Skin of body (tissue), 3 donors: ENCODE measurements at places on chromosomes 7 and 10.

- no peak for DNase-seq
These were observed 24.7 kb downstream of the EN2 start for GRCh38 chr7:155482511-155483183.

- DNase-seq: no peak
These were observed 122.5 kb downstream of the OAT start for GRCh38 chr10:124296121-124296812.

DNA sequence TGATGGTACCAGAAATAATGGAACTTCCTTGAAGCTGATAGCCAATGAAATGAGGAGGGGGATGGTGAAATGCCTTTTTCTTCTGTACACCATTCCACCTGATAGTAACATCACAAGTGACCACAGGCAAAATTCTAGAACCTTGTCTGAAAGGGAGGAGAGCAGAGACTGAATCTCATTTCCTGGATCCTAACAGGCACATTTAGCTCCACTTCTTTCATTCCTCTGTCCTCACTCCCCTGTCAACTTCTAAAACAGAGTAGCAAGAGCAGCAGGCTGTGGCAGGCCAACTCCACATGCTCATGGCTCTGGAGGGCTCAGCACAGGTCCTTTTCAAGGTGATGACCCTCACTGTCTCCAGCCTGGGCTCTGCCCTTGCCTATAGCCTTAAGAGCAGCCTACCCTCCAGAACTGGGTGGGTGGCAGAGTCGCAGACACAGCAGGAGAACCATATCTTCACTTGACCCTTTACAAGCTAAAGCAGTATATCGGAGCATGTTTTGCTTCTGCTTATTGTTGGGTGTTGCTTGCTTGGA is at the start of gene LRRC18:
Gene LRRC18 (minus strand): TSS at position 51 of the 536 bp plus-strand sequence. CDS start 25,685 bp downstream, outside the sequence.
- no peak for DNase-seq

GRCh38 chr10:43046288-43046991 is 30.4 kb upstream of the RET start:
- no peak for DNase-seq

DNA sequence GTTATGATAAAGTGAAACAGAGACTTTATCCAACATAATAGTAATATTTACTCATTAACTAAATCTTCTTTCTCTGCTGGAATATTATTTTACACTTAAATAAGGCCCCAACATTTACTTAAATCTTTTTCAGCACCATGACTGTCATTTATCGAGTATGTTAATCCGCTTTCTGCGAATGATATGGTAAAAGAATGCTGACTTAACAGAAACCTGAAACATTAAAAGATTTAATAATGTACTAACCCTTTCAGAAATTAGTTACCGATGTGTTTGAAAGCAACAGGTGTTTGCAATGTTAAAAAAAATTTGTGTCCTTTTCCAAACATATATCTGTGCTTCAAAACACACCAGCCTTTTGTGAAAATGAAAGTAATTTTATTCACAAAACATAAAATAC is 190.5 kb downstream of the SKAP2 start:
- DNase-seq: no peak
